Mesenteric fat pad (tissue), 1 donor: ENCODE measurements at places on chromosomes 2 and 18. TPM values are rescaled to one million over a fixed set of nuclear protein-coding genes. Genes with fewer than 3 reads are reported as not detected.

- DNase-seq: no peak
These were observed 104.5 kb upstream of the ACVR2A start for GRCh38 chr2:147740211-147740927.

HOXD13 gene
- total RNA-seq: 1.1 TPM

CHN1 gene
- total RNA-seq: 7.0 TPM

UGT1A3 gene
- not detected for total RNA-seq
